ENCODE measurements at places on chromosomes 3 and 15.

DNA sequence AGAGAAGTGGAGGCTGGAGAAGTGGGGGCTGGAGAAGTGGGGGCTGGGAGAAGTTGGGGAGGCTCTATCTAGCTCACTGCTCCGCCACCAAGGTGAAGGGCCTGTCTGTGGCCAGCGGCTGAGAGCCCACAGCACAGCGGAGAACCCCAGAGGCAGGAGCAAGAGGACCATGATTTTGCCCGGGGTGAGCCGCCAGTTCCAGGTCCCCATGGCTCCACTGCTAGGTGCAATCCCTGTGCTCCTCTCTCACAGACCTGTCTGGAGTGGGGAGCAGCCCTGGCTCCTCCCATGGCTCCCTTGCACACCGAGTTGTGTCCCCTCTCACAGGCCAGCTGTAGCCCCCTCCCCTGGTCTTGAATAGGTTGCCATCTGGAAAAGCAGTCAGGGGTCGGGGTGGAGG, 4.7 kb upstream of the NRROS start:
- no peak for DNase-seq

DNA sequence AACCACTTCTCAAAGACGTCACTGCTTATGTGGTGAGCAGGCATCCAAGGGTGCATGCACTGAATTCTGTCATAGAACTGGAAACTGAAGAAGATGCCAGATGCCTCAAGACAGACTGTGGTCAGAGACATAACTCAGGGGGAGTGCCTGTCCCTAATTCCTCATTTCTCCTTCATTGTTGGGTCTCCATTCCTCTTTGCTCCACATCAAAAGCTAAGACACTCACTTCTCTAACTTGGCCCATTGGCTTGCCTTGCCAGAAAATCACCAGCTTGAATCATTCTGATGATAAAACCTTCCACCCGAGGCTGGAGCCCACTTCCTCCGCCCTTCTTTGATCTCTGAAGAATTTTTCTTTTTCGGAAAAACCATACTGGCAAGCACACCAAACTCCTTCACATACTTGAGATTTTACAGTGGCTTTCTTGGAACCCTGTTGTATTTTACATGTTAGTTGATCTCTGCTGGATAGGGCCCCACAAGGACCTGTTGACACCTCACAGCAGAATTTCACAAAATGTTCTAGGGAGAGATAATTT, 69.9 kb downstream of the COL8A1 start:
- no peak for DNase-seq

GRCh38 chr3:187519428-187519890, 150.7 kb downstream of the SST start:
- peak; percentile 61 for DNase-seq

DNA sequence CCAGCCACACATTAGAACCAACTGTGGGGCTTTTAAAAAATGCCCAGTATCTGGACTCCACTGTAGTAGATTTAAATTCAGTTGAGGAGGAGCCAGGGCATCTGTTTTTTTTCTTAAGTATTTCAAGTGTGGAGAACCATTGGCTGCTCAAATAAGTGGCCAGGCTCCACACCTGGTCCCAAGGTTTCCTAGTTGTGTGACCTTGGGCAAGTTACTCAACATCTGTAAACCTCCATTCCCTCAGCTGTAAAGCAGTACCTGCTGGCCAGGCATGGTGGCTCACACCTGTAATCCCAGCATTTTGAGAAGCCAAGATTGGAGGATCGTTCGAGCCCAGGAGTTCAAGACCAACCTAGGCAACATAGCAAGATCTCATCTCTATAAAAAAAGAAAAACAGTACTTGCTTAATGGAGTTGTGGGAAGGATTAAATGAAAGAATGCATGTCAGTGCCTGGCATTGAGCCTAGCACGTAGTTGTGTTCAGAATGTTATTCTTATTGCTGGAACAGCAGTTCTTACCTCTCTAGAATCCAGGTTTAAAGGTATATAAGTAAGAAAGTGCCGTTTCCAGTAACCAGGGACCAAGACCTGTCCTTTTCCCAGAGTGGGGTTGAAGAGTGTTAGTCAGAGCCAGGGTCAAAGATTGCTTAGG, 2.0 kb downstream of the PPP1R14D start:
- DNase-seq = no peak

DNA sequence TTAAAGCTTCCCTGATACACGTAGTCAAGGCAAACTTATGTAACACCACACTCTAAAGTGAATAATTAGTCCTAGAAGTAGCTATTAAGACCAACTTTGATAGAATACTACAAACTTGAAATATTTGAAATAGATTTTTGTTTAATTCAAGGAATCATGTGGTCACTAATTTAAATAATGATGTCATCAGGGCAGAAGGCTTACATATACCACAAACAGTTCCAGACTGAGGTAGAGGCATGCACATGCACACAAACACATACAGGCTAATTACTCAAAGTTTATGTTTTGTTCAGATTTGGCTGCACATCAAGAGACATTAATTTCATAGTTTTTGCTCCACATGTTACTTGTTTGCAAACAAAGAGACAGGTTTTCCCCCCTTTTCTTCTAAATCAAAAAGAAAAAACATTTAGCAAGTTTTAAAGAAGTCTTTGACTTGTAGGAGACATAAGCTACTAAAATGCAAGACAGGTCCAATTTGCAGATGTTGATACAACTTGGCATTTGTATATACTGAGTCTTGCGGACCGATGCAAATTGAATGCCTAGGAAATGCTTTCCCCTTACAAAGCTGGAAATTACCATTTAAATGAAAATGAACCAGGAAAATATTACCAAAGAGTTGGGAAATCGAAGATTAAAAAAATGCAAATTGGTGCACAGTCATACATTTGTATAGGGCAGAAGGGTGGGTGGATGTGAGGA, 594.8 kb downstream of the MAGI1 start:
- no peak for DNase-seq

- no peak for DNase-seq
These were observed 1070.4 kb downstream of the ROBO1 start for GRCh38 chr3:78697426-78697825.

- DNase-seq = no peak
These were observed 14.6 kb upstream of the MECOM start for GRCh38 chr3:169678122-169678521.

DNA sequence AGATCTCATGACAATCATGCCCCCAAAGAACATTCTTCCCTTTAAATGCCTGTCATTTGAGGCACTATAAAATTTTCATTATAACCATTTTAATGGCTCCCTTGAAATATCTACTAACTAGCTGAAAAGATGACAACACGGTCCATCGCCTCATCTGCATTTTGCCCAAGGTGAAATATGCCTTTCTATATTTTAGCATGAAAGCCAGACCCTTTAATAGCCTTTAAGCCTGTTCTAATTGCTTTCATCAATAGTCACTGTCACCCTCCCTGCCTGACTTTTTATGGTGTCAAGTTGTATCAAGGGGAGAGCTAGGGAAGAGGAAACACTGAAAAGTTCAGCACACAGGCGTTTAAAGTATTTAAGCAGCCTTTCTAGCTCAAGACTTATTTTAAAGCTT, 144.1 kb upstream of the PRICKLE2 start:
- DNase-seq = no peak

- no peak for DNase-seq
These were observed 675.1 kb downstream of the NLGN1 start for GRCh38 chr3:174072675-174073074.

GRCh38 chr15:79160211-79160610, 69.6 kb upstream of the RASGRF1 start:
- peak; percentile 4 for DNase-seq

DNA sequence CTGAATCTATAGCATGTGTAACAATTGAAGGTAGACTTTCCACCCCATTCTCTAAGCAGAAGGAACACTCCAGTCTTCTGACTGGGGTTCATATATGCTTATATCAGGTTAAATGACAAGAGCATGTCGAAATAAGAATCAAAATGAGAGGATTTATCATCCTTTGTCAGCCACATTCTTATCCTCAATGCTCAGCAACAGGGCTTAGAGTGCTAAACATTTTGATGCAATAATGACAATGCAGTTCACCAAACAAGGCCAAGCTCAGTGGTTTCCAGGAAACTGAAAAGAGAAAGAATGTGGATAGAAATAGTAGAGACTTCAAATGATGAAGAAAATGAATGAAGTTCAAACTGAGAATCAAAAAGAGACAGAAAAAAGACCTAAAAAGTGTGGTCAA, 78.0 kb downstream of the FSIP1 start:
- no peak for DNase-seq

GRCh38 chr3:55147856-55148720, 220.2 kb upstream of the LRTM1 start:
- no peak for DNase-seq

- DNase-seq = no peak
These were observed 78.4 kb downstream of the FBXL2 start for GRCh38 chr3:33355611-33356010.

GRCh38 chr15:48176957-48177356, 1.1 kb downstream of the MYEF2 start:
- DNase-seq = no peak

DNA sequence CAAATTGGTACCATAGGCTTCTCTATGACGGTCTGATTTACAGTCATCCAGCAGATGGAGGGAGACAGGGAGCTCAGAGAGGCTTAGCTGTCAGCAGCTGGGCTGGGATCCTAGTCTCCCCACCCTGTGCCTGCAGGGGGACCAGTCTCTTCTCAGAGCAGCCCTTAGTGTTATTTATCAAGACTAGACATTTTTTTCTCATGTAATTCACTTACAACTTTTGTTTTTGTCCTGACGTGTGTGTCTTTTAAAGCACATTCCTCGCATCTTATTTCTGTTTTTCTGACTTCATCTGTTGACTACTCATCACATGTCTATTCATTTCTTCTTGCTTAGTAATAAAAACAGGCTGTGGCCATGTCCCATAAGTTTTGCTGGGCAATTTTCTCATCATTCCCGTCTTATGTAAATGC, 116.1 kb downstream of the KLF13 start:
- DNase-seq = peak; percentile 80

DNA sequence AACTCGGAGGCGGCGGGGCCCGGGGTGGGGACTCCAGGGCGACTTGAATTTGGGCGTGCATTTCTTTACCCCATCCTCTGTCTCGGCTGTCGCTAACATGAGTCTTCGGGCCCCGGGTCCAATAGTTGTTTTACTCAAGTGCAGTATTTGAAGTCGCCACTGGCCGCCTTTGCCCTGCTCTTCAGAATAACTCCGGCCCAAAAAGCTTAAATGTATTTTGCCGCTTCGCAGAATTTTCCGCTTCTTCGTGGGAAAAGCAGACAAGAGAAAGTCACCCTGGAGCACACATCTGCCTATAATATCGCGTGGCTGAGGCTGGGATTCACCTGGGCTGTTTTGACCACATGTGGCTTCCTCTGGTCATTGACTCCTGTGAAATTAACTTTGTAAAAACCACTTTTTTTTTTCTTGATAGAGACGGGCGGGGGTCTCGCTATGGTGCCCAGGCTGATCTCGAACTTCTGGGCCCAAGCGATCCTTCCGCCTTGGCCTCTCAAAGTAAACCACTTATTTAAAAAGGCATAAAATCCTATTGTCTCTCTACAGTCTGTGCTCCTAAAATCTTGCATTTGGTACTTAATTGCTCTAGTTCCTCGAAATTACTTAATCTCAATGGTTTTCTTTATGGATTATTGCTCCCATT, 676 bp downstream of the CNOT10 start:
- no peak for DNase-seq

GRCh38 chr15:92636908-92637481, 18.6 kb downstream of the FAM174B start:
- DNase-seq = no peak

DNA sequence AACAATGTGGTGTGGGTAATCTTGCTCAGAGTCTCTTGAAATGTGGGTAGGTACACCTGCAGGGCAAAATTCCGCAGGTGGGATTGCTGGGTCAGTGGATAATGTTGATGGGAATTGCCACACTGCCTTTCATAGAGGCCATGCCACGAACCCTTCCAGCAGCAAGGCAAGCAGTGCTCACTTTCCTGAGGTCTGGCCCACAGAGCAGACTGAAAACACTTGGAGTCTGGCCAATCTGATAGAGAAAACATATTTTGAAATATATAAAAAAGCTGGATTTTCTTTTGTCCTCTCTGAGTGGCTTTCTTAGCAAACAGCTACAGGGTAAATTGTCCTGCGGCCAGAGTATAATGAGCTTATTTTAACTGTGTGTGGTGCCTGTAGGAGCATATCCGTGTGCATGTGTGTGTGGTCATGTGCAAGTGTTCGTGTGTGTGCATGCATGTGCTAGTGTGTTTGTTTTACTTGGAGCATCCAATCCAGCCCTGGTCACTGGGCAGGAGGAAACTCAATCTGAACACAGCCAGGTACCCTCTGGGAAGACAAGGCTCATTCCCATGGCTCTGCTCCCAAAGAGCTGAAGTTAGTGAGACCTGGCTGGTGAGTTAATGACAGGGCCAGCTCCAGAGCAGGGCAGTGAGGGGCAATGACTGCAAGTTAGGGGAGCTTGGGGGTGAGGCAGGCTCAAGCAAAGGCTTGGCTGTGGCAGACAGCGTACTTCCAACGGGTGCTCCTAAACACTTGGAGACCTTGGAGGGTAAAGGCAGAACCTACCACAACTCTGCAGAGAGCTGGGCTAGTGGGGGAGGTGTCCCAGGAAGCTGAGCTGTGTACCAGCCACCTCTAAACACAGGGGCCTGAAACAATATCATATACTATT, 91.3 kb downstream of the PLXNA1 start:
- DNase-seq = no peak

DNA sequence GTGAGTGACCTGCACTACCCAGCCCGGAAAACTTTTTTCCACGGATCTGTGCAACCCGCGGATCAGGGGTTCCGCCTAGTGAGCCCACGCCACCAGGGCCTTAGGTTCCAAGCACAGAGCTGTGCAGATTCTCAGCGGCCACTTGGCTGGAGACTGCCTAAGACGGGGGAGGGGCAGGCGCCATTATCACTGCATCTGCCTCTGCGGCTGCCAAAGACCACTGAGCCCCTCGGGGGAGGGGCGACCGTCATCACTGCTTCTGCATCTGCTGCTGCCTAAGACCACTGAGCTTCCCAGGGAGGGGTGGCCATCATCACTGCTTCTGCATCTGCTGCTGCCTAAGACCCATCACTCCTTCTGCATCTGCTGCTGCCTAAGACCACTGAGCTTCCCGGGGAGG, 460.2 kb downstream of the OCA2 start:
- no peak for DNase-seq

DNA sequence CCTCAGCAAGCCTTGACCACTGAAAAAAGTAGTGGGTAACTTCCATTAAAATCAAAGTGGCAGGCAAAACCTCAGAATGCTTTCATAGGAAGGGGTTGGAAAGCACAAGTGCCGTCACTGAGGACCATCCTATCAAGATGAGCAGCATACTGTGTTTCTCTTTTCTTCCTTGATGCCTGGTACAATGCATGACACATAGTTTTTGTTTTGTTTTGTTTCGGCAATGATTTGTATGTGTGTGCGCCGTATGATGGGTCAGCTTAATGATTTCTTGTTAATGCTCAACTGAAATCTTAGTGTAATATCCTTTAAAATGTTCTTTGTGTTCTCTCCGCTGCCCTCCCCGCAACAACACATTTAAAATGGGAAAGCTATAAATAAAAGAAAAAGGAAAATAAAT, 476.4 kb upstream of the KCNMB2 start:
- DNase-seq = no peak

DNA sequence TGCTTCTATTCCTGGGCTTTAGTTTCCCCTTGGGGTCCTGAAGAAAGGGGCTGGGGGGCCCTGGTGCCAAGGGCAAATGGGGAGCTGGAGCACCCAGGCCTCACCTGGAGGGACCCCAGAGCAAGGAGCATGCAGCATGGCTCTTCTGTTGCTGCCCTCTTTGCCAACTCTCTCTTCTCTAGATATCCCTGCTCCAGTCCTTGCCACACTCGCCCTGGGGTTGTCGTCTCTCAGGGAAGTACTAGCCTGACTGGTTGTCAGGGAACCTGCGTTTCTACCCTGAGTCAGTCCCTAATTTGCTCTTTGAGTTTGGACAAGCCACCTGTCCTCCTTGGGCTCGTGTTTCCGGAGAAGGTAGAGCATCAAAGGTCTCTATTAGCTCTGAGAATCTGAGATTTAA, 63.7 kb upstream of the UBE2Q2 start:
- DNase-seq = no peak
